Stimulated activated CD4-positive, alpha-beta T cell treated with anti-CD3 and anti-CD28 coated beads, Interleukin-1b, Interleukin-23, amount 100 ng/mL, for 4 hours (primary cell): ENCODE measurements at places on chromosomes 6 and 20.

- no peak for DNase-seq
These were observed 42.2 kb downstream of the RIOK1 start for GRCh38 chr6:7431674-7432390.

- no peak for DNase-seq
These were observed 59.0 kb downstream of the HIVEP1 start for GRCh38 chr6:12071064-12071615.

DNA sequence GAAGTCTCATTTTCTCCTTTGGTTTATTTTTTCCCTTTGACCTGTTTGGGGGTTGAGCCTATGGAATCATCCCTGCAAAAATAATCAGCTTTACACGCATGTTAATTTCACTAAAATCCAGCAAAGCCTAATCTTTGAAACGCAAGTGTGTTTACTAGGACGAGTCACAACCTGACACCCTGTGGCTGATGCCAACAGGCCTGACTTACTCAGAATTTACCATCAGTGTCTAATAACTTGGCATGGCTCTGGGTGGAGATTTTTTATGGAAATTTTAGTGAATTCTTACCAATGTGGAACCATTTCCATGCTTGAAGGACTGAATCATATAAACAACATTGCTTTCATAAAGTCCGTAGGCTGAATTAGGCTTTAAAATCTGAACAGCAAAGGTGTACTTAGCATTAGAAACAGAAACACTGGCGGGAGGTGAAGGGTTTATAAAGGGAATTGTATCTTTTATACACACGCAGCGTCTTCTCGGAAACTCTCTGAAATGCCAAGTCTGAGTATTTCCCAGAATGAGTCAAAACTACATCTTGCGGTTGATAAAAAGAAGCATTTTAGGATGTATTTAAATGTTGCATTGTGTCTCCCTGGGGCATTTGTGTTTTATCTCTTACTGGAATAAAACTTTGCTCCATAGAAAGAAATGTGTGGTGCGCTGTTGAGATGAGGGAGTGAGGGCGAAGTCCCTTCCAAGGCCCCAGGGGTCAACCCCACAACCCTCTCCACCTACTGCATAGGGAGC, 81.2 kb downstream of the DACT2 start:
- DNase-seq: no peak

DNA sequence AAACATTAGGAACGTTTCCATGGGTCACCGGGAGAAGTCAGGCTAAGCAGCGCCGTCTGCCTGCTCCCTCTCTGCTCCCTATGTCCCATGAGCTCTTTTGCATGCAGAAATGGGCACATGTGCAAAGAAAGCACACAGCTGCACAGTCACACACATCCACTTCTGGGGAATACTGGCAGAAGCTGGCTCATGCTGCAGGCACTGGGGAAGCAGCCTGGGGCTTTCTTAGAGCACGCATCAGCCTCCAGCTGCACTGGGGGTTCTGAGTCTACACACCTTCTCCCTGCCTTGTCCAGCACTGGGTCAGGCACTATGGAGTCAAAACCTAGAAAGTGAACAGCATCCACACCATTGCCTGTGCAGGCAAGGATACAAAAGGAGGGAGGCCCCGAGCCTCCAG, 76.1 kb upstream of the FOXQ1 start:
- DNase-seq: no peak

GRCh38 chr20:10390709-10391108, 43.3 kb downstream of the MKKS start:
- DNase-seq: no peak

GRCh38 chr6:111803804-111804203, 69.4 kb downstream of the FYN start:
- no peak for DNase-seq
